ENCODE measurements at places on chromosomes 12 and 14. TPM values are rescaled to one million over a fixed set of nuclear protein-coding genes. Genes with fewer than 3 reads are reported as not detected.
A peak's percentile ranks its signal among the peaks of the same experiment; 100 is the strongest.

DNA sequence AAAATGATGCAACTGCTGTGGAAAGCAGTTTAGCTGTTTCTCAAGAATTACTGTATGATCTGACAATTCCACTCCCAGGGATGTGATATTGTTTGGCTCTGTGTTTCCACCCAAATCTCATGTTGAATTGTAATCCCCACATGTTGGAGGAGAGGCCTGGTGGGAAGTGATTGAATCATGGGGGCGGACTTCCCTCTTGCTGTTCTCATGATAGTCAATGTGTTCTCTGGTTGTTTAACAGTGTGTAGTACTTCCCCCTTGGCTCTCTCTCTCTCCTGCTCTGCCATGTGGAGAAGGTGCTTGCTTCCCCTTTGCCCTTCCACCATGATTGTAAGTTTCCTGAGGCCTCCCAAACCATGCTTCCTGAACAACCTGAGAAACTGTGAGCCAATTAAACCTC lies 93.4 kb upstream of the CPM start:
- no peak for DNase-seq

- no peak for DNase-seq
These were observed 13.4 kb downstream of the MARK3 start for GRCh38 chr14:103398427-103399195.

GRCh38 chr14:71682337-71682736 lies 249.9 kb upstream of the RGS6 start:
- DNase-seq = no peak

DNA sequence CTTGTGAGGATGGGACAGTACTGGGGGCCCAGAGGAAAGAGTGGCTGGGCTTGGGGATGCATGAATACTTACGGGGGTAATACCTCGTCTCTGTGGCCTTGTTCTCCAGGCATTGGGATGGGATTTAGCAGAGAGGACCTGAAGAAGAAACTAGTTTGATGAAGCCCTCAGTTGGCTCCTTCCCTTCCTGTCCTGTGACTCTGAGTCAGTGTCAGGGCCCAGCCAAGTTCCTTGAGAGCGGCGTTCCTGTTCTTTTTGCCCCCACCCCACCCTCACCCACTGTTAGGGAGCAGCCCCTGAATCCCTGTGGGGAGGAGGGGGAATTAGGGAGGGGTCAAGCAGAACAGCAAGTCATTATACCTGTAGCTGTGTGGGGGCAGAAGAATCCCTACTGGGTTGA lies 5.2 kb upstream of the LRP1-AS start:
- DNase-seq = no peak

GRCh38 chr12:43306066-43306465 lies 245.9 kb downstream of the ADAMTS20 start:
- DNase-seq = no peak

- DNase-seq = no peak
These were observed 283.6 kb downstream of the CACNA1C start for GRCh38 chr12:2336409-2336829.

- DNase-seq = no peak
These were observed 309.0 kb downstream of the VRK1 start for GRCh38 chr14:97106166-97106565.

DNA sequence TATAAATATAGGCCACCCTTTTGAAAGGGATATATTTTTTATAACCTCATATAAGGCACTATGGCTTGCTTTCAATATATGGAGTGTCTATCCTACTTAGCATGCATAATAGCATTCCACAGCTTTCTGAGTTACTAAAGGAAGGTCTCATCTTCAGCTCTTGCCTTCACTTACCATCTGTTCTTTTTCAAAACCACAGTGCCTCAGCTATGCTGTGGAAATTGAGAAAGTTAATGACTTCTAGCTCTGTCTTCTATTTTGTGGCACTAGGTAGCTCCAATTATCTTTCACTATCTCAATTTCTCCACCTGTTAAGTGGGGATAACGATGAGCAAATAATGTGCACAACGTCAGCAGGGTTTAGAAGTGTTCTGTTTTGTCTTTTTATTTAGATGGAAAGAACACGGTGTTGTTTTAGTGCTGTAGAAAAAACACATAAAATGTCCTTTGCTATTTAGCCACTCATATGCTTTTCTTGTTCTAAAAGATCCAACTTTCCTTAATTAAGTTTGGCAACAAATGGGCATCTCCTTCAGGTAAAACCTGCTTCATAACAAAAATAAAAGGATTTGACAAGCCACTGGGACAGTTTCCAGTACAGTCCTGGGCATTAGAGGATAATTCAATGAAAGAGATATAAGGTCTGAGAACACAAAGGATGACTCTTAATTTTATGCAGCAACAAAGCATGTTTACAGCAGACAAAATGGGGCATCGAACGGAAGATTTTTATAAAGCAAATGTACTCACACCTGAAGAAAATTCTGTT lies 462.0 kb upstream of the SYT1 start:
- DNase-seq = no peak

- no peak for DNase-seq
These were observed 244.5 kb upstream of the LRFN5 start for GRCh38 chr14:41362139-41362538.

GRCh38 chr12:23350808-23351207 lies 598.7 kb downstream of the SOX5 start:
- DNase-seq = no peak

- no peak for DNase-seq
These were observed 33.7 kb downstream of the RASSF8 start for GRCh38 chr12:25992026-25992782.

DNA sequence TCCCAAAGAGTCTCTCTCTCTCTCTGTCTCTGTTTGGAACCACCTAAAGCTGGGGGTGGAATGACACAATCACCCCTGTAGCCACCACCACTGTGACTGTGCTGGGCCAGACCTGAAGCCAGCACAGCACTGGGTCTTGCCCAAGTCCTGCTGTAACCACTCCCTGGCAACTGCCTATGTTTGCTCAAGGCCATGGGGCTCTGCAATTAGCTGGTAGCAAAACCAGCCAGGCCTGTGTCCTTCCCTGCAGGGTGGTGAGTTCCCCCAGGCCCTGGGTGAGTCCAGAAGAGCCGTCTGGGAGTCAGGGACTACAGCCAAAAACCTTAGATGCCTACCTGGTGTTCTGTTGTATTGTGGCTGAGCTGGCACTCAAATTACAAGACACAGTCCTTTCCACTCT lies 50.8 kb downstream of the DGLUCY start:
- DNase-seq = no peak

- no peak for DNase-seq
These were observed 26.6 kb downstream of the TCHP start for GRCh38 chr12:109926488-109927210.

DNA sequence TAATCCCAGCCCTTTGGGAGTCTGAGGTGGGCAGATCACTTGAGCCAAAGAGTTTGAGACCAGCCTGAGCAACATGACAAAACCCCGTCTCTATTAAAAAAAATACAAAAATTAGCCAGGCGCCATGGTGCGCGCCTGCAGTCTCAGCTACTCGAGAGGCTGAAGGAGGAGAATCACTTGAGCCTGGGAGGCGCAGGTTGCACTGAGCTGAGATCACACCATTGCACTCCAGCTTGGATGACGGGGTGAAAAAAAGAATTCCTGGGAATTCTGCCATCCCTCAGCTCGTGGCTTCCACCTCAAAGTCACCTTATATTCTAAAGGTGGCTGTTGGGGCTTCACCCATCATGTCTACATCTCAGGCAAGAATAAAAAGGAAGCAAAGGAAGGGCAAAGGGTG lies 12.9 kb downstream of the BCL2L14 start:
- no peak for DNase-seq

DNA sequence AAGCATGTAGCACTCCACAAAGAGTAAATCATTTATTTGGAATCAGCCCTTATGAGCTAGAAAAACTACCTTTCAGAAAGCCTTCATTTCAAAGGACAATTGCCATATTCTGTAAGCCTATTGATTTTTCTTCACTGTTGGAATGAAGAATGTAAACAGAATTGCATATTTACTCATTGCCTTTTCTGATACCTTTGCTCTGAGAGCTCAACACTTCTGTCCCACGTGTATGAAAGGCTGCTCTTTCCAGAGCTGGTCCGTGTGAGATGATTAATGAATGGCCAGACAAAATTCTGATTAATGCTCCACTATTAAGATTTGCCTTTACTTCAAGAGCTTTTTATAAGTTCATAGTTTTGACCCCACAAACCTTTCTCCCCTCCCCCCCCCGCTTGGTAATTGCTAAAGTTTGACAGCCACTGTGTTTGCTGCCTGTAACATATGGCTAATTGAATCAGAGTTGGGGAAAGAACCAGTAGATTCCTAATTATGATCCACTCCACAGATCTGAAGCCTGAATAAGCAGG lies 63.0 kb upstream of the PLEKHA5 start:
- DNase-seq = no peak

GRCh38 chr12:75779891-75780496 lies 251.6 kb downstream of the PHLDA1 start:
- DNase-seq = no peak

DNA sequence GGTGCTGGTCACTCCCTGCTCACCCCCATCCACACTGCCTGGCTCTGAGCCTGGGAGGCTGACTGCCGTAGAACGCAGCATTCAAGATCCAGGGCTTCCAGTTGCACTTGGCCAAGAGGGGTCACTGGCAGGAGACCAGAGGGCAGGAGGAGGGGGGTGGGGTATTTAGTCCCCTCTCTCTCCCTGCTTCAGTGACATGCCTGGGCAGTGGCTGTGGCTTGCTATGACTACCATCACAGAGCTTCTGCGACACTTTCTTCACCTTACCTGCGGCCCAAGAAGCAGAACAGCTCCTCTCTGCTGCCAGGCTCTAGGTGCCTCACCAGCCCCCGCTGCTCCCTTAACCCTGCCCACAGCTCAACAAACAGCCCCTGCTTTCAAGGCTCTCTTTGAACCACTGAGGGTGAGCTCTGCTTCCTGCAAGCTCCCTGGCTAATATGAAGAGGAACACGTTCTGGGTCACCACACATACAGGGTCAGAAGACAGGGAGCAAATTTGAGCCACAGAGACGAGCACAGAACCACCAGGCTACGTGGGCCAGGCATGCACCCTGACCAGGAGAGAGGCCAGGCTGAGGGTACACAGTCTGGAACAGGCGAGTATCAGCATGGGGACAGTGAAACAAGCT lies 55.7 kb downstream of the ITPK1 start:
- DNase-seq = no peak

GRCh38 chr12:85843606-85844310 lies 7.5 kb upstream of the RASSF9 start:
- no peak for DNase-seq

- no peak for DNase-seq
These were observed 23.8 kb upstream of the PPP2R5C start for GRCh38 chr14:101737414-101738339.

GRCh38 chr12:74401966-74402365 lies 135.7 kb upstream of the ATXN7L3B start:
- DNase-seq = no peak

GRCh38 chr14:76063327-76063726 lies 77.8 kb downstream of the IFT43 start:
- no peak for DNase-seq

GRCh38 chr12:65631621-65632111 lies 192.6 kb upstream of the HMGA2 start:
- no peak for DNase-seq

DNA sequence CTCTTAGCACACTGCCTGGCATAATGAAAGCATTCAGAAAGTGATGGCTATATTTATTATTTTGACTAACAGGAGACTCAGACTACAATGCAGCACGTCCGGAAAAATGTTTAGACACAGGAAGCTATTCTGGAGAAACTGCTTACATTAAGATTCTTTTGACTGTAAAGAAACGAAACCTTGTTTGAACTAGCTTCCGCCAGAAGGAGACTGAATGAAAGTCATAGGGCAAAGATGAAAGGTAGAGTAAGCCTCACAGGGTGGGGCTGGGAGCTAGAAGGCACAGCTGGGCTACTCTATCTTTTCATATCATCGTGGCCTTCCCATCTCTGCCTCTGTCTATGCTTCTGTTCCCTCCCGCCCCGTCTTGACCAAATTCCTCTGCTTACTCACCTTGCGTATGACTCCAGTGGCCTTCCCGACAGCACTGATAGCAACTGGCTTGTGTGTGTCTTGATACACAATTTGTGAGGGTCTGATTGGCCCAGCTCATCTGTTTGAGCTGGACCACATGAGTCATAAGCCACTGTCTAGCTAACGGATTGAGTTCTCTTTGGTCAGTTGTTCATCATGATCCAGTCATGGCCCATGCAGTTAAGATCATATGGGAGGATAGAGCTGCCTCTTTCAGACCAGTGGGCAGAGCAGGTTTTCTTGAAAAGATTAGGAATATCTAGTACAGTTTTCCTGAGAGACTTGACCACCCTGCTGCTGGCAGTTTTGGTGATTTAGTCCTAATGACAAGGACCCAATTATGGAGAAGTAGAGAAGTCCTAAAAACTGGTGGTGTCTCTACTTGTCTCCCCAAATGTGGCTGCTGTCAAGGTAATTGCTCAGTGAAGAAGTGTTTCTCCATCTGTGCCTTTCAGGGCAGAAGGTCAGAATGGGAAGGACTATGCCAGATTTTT lies 151.5 kb upstream of the SLC38A2 start:
- DNase-seq = no peak

DNA sequence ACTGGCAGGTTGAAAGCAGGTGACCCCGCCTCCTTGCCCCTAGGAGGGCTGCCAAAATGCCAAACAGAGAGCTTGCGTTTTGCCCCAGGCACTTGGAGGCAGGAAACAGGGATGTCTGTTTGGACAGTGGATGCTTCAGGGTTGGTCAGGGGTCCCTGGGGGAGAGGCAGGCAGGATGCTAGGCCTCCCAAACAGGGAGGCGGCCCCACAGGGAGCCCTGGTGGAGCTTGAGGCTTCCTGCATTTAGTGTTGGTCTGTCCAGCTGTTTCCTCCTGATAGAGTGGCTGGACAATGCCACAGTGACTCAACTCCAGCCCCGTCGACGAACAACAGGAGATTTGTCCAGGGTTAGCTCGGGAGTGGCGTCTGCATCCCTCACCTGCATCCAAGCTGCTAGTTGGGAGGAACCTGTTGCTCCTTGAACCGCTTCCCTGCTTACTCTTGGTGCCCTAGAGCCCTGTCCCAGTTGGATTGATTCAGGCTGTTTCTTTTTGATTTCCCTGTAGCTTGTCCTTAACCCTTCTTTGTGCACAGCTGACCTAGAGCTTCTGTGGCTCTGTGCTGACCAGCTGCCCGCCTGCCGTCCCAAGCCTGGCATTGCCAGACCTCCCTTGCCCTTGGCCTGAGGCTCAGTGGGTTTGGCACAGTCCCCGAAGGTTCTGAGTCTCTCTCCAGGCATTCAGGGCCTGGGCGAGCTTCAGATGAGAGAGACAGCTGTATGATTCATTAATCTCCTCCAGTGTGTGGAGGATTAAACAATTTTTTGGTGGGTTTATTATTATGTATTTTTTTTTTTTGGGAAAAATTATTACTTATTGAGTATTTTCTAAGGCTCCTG lies 45.9 kb downstream of the TSPAN9 start:
- DNase-seq = peak; percentile 84

The RNASE4 gene
- total RNA-seq = 5.6 TPM

The RNASE1 gene
- 171 TPM for total RNA-seq

The SERPINA3 gene
- 24.5 TPM for total RNA-seq

The ACSS3 gene
- 26.7 TPM for total RNA-seq

The KCNK10 gene
- not detected for total RNA-seq

The MAP1LC3B2 gene
- 1.9 TPM for total RNA-seq

The FOXJ2 gene
- 25.1 TPM for total RNA-seq

The CLEC2A gene
- not detected for total RNA-seq

The ZDHHC22 gene
- total RNA-seq = not detected

Measured in cardiac septum (tissue), 1 donor.